SW480 (cell line): ENCODE measurements at places on chromosomes 4 and X.

- no peak for DNase-seq
These were observed 248.0 kb upstream of the KCNIP4 start for GRCh38 chr4:22196551-22196950.

DNA sequence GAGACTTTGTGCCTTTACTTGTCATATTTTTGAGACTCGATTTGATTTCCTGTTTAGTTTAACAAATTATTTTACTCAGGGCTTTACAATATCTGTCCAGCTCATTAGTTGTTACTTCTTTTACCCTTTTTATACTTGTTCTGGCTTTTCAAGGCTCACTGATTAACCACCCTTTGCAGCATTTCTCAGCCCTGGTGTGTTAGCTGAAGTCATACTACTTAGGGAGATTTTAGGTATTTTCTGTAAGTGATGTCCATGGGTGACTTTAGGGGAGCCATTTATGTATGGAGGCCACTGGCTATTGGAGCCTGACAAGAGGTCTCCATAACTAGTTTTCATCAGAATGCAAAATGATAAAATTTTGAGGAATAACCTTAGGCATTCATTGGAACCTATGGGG, 147.2 kb downstream of the RPA4 start:
- DNase-seq, result no peak

GRCh38 chr4:108247387-108248049, 78.8 kb upstream of the LEF1 start:
- peak; percentile 25 for DNase-seq

- no peak for DNase-seq
These were observed 378.3 kb downstream of the PPP1R2C start for GRCh38 chrX:42399632-42400024.

- peak; percentile 40 for DNase-seq
These were observed 2.7 kb upstream of the GEMIN8 start for GRCh38 chrX:14032406-14032805.

- peak; percentile 54 for DNase-seq
These were observed 622 bp downstream of the TAFAZZIN start for GRCh38 chrX:154411981-154412340.

DNA sequence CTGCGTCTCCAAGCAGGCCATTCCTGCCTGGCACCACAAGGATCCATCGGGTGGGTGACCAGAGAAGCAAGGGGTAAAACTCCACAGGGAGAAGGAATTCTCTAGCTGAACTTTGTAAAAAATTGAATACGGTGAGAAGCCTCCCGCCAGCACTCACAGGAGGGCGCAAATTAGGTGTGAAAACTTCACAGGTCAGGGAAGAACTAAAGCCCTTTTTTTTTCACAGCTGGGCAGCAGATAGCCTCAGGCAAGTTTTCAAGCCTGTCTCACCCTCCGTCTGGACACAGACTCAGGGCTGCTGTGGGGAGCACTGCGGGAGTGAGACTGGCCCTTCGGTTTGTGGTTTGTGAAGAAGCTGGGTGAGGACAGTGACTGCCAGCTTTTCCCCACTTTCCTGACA, 224.1 kb upstream of the FGF16 start:
- DNase-seq, result no peak

DNA sequence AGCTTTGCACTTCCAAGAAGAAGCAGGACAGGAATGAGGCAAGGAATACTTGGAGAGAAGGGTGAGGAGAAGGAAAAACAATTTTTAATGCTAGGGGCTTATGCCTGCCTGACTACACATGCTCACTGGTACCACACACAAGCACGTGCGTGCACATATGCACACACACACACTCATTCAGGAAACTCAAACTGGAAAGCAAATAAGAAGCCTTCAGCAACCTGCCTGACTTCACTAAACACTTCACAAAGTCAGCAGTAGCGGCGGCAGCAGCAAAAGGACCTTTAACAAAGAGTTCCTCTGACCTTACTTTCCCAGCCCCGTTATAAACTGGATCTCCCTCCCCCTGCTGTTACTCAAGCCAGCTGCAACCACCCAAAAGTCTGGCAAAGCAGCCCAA, 3.3 kb downstream of the ZDHHC9 start:
- no peak for DNase-seq

- DNase-seq, result no peak
These were observed 528.3 kb upstream of the BOD1L1 start for GRCh38 chr4:14155803-14156202.

GRCh38 chr4:156634612-156635011, 337.0 kb downstream of the PDGFC start:
- no peak for DNase-seq

DNA sequence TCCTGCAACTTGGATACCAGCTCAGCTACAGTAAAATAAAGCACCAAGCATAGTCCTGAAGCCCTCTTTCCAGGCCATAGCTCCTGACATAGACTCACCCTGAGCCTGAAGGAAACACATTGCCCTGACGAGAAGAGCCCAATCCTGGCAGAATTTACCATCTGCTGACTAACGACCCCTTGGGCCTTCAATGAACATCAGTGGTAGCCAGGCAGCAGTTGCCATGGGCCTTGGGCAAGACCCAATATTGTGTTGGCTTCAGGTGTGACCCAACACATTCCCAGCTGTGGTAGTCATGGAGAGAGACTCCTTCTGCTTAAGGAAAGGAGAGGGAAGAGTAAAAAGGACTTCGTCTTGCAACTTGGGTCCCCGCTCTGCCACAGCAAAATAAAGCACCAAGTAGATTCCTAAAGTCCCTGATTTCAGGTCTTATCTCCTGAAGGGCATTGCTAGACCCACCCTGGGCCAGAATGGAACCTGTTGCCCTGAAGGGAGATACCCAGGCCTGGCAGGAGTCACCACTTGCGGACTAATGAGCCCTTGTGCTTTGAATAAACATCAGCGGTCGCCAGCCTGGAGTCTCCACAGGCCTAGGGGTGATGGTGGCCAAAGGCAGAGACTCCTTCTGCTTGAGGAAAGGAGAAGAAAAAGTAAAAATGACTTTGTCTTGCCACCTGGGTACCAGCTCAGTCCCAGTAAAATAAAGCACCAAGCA, 902.6 kb downstream of the C4orf33 start:
- no peak for DNase-seq

DNA sequence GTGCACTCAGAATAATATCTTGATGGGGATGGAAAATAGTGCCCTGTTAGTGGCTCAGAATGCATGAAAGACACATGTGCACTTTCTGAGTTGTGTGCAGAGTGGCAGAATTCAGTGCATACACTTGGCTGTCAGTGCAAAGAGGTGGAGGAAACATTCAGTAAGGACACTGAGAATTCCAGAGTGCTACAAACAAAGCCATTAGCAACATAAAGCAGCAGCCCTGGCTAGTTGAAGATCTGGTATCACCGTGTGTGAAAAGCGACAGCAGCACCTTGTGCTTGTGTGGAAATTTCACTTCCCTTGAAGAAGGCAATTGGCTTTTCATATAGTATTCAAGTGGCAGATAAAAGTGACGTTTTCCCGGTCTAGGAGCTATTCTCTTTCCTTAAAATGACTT, 810.4 kb downstream of the TRIML1 start:
- DNase-seq, result no peak

GRCh38 chr4:159368320-159368719, 265.4 kb downstream of the RAPGEF2 start:
- no peak for DNase-seq
